Trophoblast cell (in vitro differentiated cells and primary cell): ENCODE measurements at places on chromosomes 13 and 19.

DNA sequence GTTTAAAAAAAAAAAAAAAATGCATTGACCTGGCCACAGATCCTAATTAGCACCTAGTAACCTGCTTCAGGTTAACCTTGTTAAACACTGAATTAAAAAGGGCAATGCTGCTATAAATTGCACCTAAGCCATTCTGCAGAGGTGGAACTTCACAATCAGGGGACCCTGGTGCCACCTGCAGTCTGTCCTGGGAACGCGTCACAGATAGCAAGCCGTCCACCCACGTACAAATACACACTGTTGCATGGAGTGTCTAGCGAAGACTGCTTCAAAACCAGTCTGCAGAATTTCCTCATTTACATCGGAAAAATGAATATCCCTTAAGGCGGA lies 169.3 kb downstream of the COL4A1 start:
- no peak for DNase-seq

DNA sequence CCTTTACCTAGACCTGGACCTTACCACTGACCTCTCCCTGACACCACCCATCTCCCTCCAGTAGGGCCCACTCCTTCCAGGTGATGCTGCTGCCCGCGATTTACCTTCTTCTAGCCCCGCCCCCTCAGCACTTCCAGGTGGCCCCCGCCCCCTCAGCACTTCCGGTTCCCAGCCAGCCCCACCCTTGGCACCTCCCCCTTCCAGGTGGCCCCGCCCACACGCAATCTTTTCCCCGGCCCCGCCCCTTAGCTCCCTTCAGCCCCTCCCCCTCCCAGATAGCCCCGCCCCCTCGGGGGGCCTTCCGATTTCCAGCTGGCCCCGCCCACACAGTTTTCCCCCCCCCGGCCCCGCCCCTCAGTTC lies 586 bp downstream of the LIG1 start:
- peak; percentile 82 for DNase-seq

DNA sequence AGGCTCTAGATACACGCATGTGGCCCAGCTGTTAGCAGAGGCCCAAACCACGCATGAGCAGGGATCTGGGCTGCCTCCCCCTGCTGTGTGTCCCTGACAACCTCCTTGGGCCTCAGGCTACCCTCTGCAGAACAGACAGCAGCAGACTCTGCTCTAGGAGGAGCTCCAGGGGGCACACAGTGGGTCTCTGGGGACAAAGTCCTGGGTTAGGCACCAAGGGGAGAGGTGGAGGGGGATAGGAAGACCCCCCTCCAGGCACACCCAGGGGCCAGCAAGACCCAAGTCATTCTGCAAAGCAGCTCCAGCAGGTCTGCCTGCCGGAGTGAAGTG lies 8.0 kb downstream of the TINCR start:
- DNase-seq: no peak

DNA sequence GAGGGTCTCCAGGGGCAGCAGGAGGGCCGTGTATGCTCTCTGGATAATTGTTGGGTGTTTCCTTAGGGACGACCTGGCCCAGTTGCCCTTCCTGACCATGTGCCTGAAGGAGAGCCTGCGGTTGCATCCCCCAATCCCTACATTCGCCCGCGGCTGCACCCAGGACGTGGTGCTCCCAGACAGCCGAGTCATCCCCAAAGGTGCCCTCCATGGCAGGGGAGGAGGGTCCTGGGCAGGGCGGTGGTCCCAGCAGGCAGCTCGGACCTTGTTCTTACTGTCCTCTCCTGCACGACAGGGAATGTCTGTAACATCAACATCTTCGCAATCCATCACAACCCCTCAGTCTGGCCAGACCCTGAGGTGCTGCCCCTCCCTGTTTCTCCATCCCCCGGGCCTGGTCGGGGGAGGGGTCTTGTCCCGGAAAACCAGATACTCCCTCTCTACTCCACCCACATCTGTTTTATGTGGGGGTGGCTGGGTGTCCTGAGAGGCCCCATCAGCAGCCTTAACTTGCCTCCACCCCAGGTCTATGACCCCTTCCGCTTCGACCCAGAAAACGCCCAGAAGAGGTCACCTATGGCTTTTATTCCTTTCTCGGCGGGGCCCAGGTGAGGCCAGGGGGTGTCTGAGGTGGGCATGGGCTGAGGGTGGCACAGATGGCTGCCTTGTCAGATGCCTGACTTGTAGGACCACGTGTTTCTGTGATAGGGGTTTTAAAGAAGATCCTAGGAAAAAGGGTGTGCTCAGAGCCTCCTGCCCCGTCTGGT lies 12.3 kb upstream of the CYP4F3 start:
- DNase-seq: no peak

- DNase-seq: no peak
Measured at GRCh38 chr19:18110609-18111232, 13.1 kb downstream of the MAST3 start.

DNA sequence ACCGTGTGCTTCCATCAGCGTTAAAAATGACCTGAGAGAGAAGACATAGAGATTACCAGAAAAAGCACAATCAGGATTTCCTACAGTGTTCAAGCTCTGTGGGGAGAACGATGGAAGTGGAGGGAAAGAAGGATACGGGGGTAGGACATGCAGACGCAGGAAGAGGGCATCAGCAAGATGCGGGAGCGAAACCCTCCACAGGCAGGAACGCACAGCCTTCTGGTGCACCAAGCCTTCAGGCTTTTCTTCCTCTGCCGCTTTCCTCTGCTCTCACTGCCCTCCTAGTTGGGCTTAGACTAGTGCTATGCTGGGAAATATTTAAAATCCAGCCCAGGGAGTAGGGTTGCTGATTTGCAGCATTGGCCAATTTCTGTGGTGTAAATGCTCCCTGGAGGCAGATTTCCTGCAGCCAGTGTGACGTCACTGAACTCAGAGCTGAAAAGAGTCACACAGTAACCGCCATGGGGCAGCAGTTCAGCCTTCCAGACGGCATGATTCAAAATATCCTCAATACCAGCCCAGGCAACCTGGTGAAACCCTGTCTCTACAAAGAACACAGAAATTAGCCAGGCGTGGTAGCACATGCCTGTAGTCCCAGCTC lies 205.1 kb upstream of the SOX1 start:
- no peak for DNase-seq

DNA sequence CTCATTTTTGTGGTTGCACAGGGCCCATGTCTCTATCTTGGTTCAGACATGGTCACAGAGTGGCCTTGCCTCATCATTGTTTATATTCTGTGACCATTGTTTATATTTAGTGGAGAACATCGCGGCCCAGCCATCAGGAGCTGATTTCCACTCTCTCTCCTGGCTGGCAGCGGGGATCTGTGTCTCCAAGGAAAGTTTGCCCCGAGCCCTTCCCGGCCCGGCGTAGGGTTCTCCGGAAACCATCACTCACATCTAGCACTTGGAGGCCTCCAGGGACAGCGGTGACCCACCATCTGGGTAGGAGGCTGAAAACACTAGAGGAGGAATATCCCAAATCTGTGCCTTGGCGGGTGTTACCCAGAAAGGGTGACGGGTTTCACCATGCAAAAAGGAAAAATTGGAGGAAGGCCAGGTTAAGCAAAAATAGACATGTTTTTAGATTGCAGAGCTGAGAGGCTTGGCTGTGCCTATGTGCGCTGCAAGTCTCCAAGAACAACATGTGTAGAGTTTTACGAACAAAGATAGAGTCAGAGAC lies 726 bp upstream of the ZNF358 start:
- no peak for DNase-seq

GRCh38 chr19:32558607-32559228 lies 22.3 kb upstream of the PDCD5 start:
- peak; percentile 39 for DNase-seq

DNA sequence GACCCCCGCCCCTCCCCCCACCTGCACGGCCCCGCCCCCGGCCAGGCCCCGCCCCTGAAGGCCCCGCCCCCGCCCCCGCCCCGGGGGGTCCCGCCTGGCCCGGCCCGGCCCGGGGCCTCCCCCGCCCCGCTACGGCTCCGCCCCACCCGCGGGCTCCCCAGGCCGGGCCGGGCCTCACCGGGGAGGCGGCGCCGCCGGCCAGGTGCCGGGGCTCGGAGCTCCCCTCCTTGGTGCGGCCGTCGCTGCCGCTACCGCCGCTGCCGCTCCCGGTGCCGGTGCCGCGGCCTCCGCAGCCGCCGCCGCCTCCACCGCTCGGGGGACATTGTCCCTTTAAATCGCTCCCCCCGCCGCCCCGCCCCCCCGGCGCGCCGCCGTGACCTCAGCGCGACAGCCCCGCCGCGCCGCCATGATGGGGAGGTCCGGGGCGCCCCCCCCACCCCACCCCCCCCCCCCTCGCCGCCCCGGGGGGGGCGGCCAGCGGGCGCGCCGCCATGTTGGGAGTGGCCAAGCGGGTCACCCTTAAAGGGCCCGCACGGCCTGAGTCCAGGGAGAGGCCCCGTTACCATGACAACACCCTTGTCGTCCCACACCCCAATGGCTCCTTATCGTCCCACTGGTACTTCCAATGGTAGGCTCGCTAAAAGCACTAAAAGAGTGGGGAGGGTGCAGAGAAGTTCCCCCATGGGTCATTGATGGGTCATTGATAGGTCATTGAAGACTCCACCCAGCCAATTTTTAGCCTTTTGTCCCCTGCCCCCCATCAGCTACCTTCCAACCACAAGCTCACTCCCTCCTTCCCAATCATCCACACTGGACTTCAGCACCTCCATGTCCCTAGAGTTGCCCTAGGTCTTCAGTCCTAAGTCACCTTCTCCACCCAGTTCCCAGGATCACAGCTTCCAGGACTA lies at the start of gene WIZ:
TSS of gene WIZ (minus strand) at position 337 of the 908 bp plus-strand sequence. CDS start 1,649 bp downstream, outside the sequence.
- peak; percentile 35 for DNase-seq

DNA sequence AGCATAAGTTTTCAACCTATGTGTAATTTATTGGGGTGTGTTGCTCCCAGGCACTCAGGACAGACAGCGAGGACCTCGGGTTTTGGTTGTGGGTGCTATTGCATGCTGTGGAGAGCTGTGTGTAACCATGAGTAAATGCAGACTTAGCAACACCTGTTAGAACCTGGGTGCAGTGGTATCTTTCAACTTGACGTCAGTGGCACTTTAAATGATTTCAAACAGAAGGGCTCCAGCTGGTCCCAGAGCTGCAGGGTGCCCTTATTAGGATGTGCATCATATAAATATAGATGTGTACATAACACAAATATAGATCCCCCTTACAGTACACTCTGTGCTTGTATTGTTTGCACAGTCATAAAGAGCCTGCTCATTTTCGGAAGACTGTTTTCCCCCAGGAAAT lies 228.3 kb upstream of the IRS2 start:
- no peak for DNase-seq

DNA sequence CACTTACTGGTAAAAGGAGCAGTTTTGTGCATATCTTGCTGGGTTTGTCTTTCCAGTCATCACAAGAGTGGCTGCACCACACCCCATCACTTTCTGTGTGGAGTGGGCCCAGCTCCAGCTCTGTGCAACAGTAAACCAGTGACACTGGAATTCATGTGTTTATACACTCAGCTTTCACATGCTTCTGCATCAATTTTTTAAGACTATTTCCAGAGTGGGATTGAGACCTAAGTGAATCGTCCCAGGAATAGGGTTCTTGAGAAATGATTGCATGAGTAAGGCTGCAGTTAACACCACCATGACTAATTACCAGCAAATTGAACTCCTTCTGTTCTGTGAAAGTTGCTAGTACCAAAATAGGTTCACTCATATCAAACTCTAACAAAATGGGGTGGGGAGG lies 5.3 kb upstream of the CFAP97D2 start:
- DNase-seq: no peak

GRCh38 chr13:27542220-27542619 lies 78.1 kb downstream of the LNX2 start:
- no peak for DNase-seq

DNA sequence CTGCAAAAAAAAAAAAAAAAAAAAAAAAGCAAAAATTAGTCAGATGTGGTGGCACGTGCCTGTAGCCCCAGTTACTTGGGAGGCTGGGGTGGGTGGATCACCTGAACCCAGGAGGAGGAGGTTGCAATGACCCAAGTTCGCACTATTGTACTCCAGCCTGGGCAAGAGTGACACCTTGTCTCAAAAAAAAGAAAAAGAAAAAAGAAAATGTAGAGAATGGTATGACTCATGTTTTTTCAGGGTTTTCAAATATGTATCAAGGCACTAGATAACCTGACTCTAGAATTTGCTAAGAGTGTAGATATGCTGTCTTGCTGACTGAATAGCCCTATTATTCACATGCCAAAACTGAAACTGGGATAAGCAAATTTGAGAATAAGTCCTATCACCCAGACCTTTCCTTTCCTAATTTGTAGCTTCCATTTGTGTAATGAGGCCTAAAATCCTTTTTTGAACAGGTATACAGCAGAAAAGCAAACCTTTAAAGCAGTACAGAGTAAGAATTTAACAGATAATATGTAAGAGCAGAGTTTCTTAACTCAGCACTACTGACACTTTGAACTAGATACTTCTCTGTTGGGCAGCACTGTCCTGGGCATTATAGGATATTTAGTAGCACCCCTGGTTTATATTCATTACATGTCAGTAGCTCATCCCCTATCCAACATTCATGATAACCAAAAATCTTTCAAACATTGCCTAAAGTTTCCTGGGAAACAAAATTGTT lies 108.6 kb downstream of the ELF1 start:
- DNase-seq: peak; percentile 11

DNA sequence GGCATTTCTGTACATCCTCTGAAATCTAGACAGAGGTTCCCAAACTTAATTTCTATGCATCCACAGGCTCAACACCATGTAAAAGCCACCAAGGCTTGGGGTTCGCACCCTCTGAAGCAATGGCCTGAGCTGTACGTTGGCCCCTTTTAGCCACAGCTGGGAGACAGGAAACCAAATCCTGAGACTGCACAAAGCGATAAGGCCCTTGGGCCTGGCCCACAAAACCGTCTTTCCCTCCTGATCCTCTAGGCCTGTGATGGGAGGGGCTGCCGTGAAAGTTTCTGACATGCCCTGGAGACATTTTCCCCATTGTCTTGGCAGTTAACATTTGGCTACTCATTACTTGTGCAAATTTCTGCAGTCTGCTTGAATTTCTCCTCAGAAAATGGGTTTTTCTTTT lies 766.4 kb downstream of the GPC5 start:
- DNase-seq: no peak

DNA sequence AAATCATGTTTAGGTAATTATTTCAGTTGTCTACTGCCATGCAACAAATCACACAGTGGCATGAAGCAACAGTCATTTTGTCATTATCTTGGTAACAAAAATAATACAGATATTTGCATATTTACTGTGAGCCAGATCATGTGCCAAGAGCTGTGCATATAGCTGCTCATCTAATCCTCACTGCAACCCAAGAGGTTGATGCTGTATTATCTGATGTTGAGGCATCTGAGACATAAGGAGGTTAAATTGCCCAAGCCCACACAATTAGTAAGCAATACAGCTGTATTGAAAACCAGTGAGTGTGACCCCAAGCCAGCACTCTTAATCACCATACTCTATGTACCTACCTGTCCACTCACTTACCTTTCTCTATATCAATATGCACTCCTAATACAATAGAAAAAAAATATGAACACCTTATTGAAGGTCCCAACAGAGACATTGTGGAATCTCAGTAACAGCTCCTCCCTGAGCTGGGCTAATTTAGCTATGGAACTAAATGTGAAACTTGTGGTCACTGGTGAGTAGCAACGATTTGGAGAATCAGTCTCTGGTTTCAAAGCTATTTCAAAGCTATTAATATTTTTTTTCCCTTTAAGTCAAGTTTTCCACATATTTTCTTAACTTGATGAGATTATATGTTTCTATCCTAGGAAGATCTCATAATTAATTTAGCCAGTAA lies 185.2 kb downstream of the KLF12 start:
- DNase-seq: no peak

GRCh38 chr19:45567609-45568008 lies 17.0 kb downstream of the OPA3 start:
- DNase-seq: no peak

- no peak for DNase-seq
Measured at GRCh38 chr19:19465436-19466070, 49.8 kb downstream of the TSSK6 start.
